ENCODE measurements at places on chromosomes 4 and X. TPM values are rescaled to one million over a fixed set of nuclear protein-coding genes. Genes with fewer than 3 reads are reported as not detected.

Gene PCDH18
- total RNA-seq = 6.6 TPM

Gene SORBS2
- total RNA-seq = 90.4 TPM

Gene CXCL3
- 1.8 TPM for total RNA-seq

Gene CFAP99
- total RNA-seq = not detected

Gene STPG2
- 0.67 TPM for total RNA-seq

All from spleen (tissue), 13 donors.